Ammon's horn (tissue), 1 donor: ENCODE measurements at places on chromosomes 16 and 17.

DNA sequence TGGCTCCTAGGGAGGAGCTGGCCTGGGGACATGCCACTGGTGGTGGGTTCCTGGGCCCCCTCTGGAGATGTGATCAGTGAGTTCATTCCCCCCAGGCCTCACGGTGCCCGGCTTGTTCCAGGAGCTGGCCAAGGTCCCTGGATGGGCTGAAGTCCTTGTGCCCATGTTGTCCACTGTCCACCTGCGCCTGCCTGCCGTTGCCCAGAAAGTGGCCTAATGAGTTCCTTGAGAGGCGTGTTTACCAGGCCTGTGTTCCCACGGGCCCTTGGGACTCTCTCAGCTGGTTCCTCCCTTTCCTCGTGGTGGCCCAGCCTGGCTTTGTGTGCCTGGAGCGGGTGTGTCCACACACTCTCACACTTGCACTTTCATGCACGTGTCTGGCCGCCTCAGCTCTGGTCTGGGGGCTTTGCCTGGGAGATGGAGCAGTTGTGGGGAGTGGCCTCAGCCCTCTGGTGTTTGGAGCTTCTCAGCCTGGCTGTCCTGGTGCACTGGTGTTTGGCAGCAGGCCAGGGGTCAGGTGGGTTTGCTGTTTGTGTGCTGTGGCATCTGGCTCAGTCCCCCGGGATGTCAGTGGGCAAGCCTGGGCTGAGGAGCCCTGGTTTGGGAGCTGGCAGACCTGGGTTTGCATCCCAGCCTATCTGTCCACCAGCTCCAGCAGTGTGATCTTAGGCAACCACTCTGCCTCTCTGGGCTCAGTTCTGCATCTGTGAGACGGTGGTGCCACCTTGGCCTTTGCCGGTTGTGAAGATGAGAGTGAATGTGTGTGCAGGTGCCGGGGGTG lies 18.0 kb downstream of the ADCY7 start:
- no peak for DNase-seq

DNA sequence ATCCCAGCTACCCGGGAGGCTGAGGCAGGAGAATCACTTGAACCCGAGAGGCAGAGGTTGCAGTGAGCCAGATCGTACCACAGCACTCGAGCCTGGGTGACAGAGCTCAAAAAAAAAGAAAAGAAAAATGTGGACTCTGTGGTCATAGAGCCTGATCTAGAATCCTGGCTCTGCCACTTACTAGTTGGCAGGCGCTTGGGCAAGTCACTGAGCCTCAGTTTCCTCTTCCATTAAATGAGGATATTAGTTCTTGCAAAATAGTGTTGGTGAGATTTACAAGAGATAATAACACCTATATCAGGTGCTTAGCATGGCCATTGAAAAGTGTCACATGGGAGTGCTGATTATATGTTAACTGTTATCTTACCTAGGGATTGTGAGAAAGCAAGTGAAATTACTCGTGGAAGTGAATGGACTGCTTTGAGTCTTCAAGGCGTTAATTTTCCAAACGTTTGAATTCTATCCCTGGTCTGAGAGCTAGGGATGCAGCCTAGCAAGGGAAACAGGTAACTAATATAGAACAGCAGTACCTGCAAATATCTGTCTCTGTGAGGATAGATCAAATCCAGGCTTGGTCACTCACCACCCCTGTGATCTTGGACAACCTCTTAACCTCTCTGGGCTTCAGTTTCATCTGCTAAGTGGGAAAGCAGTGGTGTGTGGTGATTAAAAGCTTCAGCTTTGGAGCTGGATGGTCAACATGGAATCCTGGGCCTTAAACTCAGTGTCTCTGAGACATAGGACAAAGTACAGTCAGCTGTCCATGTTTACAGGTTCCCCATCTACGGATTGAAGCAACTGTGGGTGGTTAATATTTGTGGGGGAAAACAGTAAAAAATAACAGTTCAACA lies 953 bp upstream of the NSMCE1 start:
- DNase-seq, result no peak

- DNase-seq, result no peak
Measured at GRCh38 chr16:88274847-88275246, 107.9 kb upstream of the ZNF469 start.

GRCh38 chr17:77319211-77320043 lies 178.7 kb downstream of the SEC14L1 start:
- DNase-seq, result no peak

DNA sequence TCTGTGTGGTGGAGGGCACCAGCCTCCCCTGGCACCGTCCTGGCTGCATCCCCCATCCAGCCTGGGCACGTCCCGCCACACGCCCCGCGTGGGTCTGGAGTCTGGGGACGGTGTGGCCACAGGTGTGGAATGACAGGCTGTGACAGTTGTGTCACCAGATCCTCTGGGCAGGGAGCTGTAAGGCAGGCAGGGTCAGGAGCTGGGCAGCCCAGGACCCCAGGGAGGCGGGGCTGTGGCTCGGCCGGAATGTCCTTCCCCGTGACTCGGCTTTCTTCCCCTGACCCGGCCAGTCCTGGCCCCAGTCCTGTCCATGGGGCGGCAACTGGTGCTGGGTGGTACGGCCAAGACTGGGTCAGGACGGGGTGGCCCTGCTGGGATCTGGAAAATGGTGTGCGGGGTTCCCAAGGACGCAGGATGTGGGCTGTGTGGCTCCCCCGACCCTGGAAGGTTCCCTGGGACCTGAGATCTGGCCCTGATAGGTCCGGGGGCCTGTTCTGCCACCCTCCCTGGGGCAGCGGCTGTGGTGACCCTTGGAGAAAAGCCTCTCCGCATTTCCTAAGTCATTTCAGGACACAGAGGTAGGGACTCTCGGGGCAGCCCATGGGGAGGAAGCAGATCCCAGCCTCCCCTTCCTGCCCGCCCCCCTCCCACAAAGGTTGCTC lies 3.3 kb upstream of the SLC16A3 start:
- DNase-seq, result no peak

GRCh38 chr16:56324406-56324805 lies 100.9 kb downstream of the AMFR start:
- DNase-seq, result no peak

DNA sequence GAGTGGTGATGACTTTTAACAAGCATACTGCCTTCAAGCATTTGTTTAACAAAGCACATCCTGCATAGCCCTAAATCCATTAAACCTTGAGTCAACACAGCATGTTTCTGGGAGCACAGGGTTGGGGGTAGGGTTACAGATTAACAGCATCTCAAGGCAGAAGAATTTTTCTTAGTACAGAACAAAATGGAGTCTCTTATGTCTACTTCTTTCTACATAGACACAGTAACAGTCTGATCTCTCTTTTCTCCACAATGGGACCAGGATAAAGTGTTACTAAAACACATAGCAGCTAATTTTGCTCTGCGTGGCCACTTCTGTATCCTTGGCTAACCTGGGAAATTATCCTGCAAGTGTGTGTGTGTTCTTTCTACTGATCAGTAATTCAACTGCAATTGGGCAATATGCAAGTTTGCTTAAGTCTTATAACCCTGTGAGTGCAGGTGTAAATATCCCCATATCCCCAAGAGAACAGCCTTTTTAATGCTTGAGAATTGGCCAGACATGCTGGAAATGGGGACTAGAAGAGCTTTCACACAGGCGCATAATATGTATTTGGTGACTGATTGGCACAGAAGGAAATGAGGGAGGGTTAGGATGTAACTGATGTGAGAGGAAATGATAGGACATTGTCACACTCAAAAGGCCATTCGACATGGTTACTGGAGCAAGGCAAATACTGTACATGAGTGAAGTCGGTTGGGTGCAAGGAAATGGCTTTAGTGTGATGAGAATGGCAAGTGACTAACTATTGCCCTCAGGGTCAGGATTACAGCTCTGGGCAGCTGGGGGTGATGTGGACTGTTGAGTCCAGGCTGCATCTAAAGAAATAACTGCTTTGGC lies 10.8 kb upstream of the ANKS4B start:
- DNase-seq, result no peak

- DNase-seq, result peak; percentile 43
Measured at GRCh38 chr17:58513267-58513964, 1.0 kb downstream of the MTMR4 start.

DNA sequence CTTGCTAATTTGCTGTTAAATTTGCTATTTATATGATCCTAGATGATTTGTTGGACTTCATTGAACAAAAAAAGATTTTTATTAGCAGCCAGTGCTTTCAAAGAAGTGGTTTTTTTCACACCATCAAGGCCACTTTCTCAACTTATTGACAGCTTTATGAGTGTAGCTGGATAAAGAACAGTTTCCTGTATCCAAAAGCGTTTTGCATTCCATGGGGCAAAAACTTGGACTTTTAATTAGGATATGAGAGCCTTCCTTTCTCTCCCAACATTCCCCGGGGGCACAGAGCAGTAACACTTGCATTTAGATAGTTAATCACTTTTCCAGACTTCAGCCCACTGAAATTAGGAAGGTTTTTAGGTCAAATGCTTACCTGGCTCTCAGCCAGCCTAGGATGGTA lies 177.1 kb upstream of the ELAC2 start:
- DNase-seq, result no peak

GRCh38 chr17:47957591-47958490 lies at the start of gene PRR15L:
Gene PRR15L, minus strand, starts transcription at chr17:47957883. Its CDS starts 4,649 bp downstream, at chr17:47953234.
- no peak for DNase-seq

DNA sequence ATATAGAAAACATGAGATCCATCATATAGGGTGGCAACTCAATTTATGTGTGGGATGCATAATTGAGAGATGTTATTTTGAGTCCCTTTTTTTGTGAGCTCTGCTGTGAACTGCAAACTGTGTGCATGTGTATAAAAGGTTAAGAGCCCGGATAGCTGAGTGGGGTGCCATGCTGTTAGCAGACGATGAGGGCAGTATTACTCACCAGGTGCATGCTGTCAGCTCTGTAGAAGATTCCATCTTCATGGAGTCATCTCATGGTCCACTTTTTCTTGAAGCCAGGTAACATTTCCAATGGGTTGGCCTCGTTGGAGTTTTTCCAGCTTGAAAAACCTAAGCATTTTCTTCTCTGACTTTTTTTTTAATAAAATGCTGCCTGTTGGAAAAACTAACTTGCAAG lies 43.0 kb upstream of the RHBDL3 start:
- DNase-seq, result no peak

DNA sequence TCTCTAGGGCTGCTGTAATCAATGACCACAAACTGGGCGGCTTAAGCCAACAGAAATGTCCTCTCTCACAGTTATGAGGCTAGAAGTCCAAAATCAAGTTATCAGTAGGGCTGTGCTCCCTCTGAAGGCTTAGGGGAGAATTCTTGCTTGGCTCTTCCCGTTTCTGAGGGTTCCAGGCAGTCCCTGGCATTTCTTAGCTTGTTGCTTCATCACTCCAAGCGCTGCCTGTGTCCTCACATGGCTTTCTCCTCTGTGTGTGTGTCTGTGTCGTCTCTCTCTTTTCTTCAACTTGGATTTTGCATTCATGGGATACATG lies 13.7 kb upstream of the CDC42EP4 start:
- no peak for DNase-seq

DNA sequence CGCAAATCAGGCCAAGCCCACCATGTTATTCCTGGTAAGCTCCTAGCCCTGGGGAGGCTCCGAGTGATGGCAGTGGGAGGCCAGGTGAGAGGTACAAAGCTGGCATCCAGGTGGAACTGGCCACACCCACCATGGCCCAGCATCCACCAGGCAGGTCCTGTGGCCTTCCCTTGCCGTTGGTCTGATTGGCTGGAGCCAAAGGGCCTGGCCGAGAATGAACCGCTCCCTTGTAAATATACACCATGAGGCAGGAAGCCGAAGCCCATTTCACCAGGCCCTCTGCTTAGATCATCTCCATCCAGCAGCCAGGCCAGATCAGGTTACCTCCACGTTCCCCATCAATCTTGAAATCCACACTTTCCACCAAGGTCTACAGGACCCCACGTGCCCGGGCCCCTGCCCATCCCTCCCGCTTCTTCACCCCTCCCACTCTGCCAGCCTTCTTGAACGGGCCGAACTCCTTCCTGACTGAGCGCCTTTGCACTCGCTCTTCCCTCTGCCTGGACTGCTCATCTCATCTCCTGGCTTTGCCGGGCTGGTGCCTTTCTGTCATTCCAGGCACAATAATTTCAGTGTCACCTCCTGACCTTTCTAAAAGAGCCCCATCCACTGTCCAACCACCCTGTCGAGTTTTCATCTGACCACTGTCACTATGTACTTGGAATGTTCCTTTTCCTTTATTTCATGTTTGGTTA lies 5.8 kb downstream of the SOCS1 start:
- DNase-seq, result no peak

- DNase-seq, result no peak
Measured at GRCh38 chr16:50329446-50330189, 39.2 kb downstream of the BRD7 start.

GRCh38 chr17:48261297-48261880 lies 153.8 kb downstream of the SNX11 start:
- DNase-seq, result no peak

DNA sequence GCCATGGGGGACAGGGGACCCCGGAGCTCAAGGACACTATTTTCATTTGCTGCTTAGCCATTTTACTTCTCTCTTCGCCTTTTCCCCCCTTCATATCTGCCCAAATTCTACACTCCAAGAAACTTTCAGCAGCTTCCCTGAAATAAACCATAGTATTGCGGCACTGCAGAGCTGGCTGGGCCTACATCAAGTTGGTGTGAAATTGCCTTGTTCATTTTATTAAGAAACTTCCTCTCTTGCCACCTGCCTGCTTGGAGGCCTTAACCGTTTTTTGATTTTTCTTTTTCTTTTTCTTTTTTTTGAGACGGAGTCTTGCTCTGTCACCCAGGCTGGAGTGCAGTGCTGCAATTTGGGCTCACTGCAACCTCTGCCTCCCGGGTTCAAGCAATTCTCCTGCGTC lies 7.4 kb upstream of the CPNE2 start:
- DNase-seq, result no peak

GRCh38 chr17:21373036-21373435 lies 3.1 kb upstream of the KCNJ12 start:
- DNase-seq, result no peak

GRCh38 chr17:163514-164098 lies 17.8 kb downstream of the DOC2B start:
- DNase-seq, result no peak

GRCh38 chr16:84414789-84415326 lies 46.5 kb downstream of the ATP2C2 start:
- DNase-seq, result no peak

- peak; percentile 17 for DNase-seq
Measured at GRCh38 chr16:47142486-47142820, 1.3 kb downstream of the NETO2 start.

GRCh38 chr17:1725642-1726511 lies 1.4 kb downstream of the WDR81 start:
- DNase-seq, result no peak

GRCh38 chr17:40338058-40338457 lies 26.5 kb downstream of the GJD3 start:
- no peak for DNase-seq

- peak; percentile 80 for DNase-seq
Measured at GRCh38 chr17:65560628-65561451, 608 bp downstream of the AXIN2 start.

GRCh38 chr17:63997341-63998048 lies 656 bp upstream of the PRR29 start:
- no peak for DNase-seq

- no peak for DNase-seq
Measured at GRCh38 chr17:49337884-49338283, 24.2 kb downstream of the ZNF652 start.

DNA sequence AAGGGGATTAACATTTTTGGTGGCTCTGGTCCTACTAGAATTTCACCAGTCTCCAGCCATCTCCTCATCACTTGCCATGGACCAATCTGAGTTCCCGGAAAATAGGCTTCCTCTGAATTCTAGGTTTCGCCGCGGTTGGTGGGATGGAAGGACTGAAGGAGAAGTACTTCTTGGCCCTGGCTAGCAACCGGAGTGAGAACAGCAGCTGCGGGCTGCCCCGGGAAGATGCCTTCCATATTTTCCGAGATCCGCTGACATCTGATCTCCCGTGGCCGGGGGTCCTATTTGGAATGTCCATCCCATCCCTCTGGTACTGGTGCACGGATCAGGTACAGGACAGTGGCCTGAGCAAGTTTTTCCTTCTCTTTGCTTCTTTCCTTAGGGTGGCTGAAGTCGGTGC lies 45.0 kb downstream of the SLC5A11 start:
- no peak for DNase-seq
